ENCODE measurements at places on chromosomes 2 and 18.

GRCh38 chr2:112688086-112688880 is 32.5 kb upstream of the NT5DC4 start:
- no peak for DNase-seq

GRCh38 chr2:105790461-105791149 is 45.9 kb downstream of the NCK2 start:
- no peak for DNase-seq

DNA sequence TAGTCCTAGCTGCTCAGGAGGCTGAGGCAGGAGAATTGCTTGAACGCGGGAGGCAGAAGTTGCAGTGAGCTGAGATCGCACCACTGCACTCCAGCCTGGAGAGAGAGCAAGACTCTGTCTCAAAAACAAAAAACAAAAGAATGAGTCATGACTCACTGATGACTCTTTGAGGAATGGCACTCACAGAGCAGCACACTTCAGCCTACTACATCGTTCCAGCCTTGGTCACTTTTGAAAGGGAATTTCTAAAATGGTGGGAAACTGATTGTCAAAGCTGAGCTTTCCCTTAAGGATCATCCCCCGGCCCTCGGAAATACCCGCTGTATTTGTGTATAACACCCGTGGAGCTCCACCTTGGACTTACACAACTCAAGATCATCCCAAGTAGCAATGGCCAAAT is 217.3 kb upstream of the HS6ST1 start:
- DNase-seq, result no peak

DNA sequence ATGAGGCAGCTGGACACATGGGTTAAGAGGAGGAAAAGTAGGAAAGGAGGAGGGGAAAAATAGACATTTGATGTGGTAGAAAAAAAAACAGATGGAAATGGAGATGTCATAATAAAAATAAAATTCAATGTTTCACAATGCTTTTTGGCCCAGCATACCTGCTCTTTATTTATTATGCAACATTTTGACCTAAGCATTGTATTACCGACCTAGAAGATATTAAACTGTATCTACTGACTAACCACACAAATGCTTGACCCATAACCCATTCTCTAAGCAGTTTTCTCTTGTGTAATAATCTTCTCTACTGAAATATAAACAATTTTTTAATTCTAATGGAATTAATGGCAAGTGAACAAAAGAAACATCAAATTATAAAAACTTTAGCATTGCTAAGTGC is 362.3 kb downstream of the FBXO15 start:
- no peak for DNase-seq

Measured in left lobe of liver (tissue), 2 donors.